Retina (tissue), 1 donor: ENCODE measurements at places on chromosomes 7 and 10.

- no peak for DNase-seq
Measured at GRCh38 chr7:70884809-70885208, 247.1 kb upstream of the GALNT17 start.

- DNase-seq, result no peak
Measured at GRCh38 chr7:33612442-33612841, 292.9 kb upstream of the BMPER start.

DNA sequence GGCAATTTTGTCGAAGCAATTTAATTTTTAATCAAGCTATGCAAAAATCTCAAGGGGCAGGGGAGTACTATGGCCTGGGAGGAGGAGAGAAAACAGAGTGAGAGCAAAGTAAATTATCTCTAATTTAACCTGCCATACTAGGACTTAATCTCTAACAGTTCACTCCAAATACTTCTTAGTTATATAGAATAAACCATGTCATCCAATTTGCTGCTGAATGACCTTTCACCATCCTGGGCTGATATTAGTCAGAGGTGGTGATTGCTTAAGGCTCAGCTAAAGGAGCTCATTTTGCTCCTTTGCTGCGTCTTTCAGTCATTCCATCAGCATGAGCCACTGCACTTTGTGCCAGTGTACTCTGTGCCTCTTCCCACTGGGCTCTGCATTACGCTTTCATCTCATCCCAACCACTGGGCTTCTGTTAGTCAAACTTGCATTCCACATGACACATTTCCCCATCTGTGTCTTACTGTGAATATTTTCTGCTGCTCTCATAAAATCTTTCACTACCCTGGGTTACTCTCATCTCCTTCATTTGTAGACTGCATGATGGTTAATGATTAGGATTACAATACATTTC is 84.3 kb downstream of the CD36 start:
- peak; percentile 16 for DNase-seq

DNA sequence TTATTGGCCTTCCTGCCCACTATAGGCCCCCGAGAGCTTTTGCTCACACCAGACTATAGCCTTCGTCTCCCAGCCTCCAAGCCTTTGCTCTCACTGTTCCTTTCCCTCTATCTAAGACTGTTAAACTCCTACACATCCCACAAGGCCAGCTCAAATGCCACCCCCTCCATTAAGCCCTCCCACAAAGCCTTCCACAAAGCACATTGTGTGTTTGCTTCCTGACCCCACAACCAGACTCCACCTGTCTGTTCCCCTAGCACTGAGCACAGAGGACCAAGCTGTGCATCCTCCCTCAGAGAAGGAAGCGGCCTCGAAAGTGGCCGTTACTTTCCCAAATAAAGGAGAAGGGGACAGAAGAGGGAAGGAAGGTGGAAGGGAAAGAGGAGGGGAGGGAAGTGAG is 1.3 kb downstream of the LOXL4 start:
- DNase-seq, result no peak

- DNase-seq, result peak; percentile 79
Measured at GRCh38 chr7:158031867-158032308, 555.7 kb downstream of the PTPRN2 start.

DNA sequence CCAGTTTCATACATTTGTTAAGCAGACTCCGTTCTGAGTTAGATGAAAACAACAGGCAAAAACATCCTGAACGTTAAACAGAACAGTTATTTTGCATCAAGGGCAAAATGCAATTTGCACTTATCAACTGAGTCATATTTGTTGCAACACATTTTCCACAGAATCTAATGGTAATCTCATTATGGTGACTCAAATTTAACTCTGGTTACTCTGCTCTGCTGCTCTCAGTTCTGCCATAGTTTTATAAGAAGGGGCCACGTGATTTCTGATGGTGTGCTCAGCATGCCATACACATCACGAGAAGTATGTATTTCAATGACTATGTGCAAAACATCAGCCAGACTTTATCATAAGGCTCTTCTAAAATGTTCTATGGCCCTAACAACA is 148.8 kb downstream of the CHCHD3 start:
- no peak for DNase-seq

- DNase-seq, result no peak
Measured at GRCh38 chr7:105279688-105280007, 109.1 kb downstream of the SRPK2 start.

DNA sequence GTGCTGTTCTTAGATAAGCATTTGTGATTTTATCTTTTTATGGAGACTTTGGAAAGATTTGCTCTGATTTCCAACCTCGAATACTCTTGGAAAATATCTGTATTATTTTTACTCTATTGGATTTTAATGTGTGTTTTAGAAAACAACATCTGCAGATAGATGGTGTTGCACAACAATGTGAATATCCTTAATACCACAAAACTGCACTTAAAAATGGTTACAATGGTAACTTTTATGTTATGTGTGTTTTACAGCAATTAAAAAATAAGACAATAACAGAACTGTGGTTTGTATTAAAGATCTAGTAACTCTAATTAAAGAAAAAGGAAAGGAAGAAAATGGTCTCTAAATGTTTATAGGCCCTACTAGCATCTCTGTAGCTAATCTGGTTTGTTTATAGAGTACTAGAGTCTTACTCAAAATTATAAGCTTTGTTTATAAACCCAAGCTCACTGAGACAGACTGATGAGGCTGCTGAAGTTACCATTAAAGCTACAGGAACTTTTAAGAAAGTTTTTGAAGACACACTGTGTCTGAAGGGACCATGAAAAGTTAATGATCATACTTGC is 74.6 kb upstream of the CC2D2B start:
- DNase-seq, result no peak

GRCh38 chr7:101606498-101606923 is 22.6 kb downstream of the MYL10 start:
- no peak for DNase-seq

DNA sequence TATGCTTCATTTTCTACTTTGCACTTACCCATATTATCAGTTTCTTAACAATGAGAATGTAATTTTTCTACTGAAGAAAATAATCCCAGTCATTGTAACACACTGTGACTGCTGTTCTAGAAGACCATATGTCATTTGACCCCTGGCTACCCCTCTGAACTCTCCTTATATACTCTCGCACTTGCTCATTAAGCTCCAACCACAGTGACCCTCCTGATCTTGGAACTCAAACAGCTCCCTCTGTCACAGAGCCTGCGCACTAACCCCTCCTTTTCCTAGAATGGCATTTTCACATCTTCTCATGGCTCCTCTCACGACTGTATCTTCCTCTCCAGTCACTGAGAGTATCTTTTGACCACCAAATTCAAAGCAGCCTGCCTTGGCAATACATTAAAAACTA is 169.7 kb downstream of the CACNA2D1 start:
- DNase-seq, result no peak

- peak; percentile 73 for DNase-seq
Measured at GRCh38 chr10:92242910-92243671, 47.8 kb downstream of the CPEB3 start.

- DNase-seq, result no peak
Measured at GRCh38 chr7:133755901-133756300, 371.2 kb upstream of the LRGUK start.

GRCh38 chr7:127135871-127136485 is 116.8 kb downstream of the GRM8 start:
- no peak for DNase-seq

GRCh38 chr7:127486654-127487053 is 94.1 kb upstream of the ZNF800 start:
- no peak for DNase-seq

GRCh38 chr10:14826076-14826829 is 11.6 kb downstream of the CDNF start:
- DNase-seq, result no peak

DNA sequence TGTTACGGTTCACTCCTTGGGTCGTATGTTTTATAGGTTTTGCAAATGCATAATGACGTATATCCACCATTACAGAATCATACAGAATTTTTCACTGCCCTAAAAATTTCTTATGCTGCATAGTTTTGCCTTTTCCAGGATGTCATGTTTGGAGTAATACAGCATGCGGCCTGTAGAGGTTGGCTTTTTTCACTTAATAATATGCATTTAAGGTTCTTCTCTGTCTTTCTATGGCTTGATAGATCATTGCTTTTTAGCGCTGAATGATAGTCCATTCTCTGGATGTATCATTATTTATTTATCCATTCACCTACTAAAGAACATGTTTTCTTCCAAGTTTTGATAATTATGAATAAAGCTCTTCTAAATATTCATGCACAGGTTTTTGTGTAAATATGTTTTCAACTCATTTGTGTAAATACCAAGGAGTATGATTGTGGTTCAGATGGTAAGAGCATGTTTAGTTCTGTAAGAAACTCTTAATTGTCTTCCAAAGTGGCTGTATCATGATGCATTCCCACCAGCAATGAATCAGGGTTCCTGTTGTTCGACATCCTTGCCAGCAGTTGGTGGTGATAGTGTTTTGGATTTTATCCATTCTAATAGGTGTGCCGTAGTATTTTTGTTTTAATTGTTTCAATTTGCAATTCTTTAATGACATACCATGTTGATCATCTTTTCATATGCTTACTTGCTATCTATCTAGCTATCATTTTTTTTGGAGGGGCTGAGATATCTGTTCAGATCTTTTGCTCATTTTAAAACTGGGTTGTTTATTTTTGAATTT is 531.2 kb upstream of the GHITM start:
- DNase-seq, result no peak

DNA sequence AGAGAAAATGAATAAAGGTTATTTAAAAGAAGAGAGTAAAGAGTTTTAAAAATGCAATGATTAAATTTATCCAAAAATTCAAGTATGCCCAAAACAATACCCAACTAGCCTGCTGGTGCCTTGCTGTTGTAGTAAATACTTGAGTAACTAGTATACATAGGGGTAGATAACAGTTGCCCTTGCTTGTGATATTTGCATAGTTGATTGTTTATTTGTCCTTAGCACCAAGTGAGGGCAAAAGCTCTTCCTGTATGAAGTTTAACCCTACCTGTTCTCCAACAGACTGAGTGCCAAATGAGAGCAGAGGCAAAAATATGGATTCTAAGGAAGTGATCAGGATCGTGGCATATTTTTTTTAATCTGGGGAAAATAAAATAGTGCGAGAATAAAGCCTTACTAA is 85.0 kb downstream of the PTN start:
- no peak for DNase-seq

GRCh38 chr7:18803923-18804322 is 308.4 kb downstream of the HDAC9 start:
- DNase-seq, result no peak
